ENCODE measurements at places on chromosomes 12 and 14.
A peak's percentile ranks its signal among the peaks of the same experiment; 100 is the strongest.

- H3K27me3 ChIP-seq = no peaks in the 10 kb centered on the region
- H3K4me3 ChIP-seq = no peak overlapping the region
- H3K4me1 ChIP-seq = peaks cover 66% of the 10 kb centered on the region
- peak; percentile 37 for DNase-seq
- peaks cover 70% of the 10 kb centered on the region for H3K36me3 ChIP-seq
- no peak overlapping the region for H3K27ac ChIP-seq
Measured at GRCh38 chr12:6333029-6333428, 8.8 kb downstream of the TNFRSF1A start.

DNA sequence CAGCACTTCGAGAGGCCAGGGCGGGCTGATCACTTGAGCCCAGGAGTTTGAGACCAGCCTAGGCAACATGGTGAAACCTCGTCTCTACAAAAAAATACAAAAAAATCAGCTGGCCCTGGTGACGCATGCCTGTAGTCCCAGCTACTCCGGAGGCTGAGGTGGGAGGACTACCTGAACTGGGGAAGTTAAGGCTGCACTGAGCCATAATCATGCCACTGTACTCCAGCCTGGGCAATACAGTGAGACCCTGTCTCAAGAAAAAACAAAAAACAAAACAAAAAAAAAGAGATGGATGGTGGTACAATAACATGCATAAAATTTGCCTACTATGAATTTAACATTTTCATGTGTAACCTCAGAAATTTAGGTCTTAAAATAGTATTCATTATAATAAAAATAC is 2.2 kb downstream of the THAP2 start:
- H3K4me3 ChIP-seq = no peak overlapping the region
- no peaks in the 10 kb centered on the region for H3K36me3 ChIP-seq
- H3K27me3 ChIP-seq = no peaks in the 10 kb centered on the region
- peak overlapping the region; percentile 98 for H3K27ac ChIP-seq
- no peak for DNase-seq

DNA sequence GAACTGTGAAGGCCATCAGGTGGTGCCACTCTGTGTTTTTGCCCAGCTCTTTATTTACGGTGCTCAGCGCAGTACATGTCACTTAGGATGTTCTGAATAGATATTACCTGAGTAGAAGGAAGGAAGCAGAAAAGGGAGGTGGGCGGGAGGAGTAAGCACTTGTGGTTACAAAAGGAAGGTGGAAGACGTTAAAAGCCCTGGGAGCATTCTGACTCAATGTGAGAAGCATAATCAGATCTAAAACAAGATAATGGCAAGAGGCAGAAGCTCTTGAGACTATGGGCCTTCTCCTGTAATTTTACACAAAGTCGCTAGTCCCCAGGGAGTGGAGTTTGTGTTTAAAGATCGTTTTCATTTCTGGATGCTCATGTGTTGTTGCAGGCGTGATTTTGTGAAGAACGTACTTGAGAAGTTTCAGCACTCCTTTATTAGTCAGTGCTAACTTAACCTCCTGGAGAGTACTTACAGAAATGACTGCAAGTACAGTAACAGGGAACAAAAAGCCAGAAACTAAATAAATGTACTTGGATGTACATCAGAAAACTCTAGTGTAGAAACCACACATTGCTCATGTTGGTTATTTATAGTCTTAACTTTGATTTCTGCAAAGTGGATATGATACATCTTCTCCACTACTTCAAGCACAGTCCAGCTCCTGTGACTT is 1523.5 kb downstream of the AACS start:
- DNase-seq = no peak
- no peaks in the 10 kb centered on the region for H3K27me3 ChIP-seq
- no peak overlapping the region for H3K4me3 ChIP-seq

- H3K36me3 ChIP-seq = no peaks in the 10 kb centered on the region
- H3K27ac ChIP-seq = no peak overlapping the region
- DNase-seq = no peak
Measured at GRCh38 chr14:28542040-28542439, 224.5 kb upstream of the FOXG1 start.

- peaks cover 7% of the 10 kb centered on the region for H3K4me1 ChIP-seq
- H3K27ac ChIP-seq = no peak overlapping the region
- H3K36me3 ChIP-seq = no peaks in the 10 kb centered on the region
Measured at GRCh38 chr14:68995731-68996130, 16.6 kb upstream of the ACTN1 start.

DNA sequence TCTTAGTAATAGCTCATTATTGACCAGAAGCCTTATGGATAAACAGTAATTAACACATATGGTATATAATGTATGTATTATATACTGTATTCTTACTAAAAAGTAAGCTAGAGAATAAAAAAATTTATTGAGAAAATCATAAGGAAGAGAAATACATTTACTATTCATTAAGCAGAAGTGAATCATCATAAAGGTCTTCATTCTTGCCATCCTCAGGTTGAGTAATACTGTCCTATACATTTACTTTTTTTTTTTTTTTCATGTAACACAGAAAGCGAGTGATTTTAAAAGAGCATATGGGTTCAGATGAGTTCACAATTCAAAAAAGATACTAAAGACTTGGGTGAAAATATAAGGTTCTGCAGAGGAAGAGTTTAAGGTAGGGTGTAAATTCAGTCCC is 152.5 kb downstream of the TGFB3 start:
- H3K4me1 ChIP-seq = peaks cover 12% of the 10 kb centered on the region
- H3K4me3 ChIP-seq = no peak overlapping the region
- H3K36me3 ChIP-seq = no peaks in the 10 kb centered on the region

DNA sequence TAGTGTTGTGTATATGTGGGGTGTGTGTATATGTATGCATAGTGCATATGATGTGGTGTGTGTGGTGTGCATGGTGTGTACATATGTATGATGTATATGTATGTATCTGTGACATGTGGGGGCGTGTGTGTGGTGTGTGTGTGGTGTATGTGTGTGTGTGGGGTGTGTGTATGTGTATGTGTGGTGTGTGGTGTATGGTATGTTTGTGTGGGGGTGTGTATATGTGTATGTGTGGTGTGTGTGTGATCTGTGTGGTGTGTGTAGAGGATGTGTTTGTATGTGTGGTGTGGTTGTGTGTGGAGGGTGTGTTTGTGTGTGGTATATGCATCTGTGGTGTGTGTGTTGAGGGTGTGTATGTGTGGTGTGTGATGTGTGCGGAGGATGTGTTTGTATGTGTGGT is 61.6 kb downstream of the CLMN start:
- H3K4me3 ChIP-seq = no peak overlapping the region
- H3K27ac ChIP-seq = no peak overlapping the region
- H3K27me3 ChIP-seq = no peaks in the 10 kb centered on the region
- no peaks in the 10 kb centered on the region for H3K4me1 ChIP-seq
- DNase-seq = no peak

DNA sequence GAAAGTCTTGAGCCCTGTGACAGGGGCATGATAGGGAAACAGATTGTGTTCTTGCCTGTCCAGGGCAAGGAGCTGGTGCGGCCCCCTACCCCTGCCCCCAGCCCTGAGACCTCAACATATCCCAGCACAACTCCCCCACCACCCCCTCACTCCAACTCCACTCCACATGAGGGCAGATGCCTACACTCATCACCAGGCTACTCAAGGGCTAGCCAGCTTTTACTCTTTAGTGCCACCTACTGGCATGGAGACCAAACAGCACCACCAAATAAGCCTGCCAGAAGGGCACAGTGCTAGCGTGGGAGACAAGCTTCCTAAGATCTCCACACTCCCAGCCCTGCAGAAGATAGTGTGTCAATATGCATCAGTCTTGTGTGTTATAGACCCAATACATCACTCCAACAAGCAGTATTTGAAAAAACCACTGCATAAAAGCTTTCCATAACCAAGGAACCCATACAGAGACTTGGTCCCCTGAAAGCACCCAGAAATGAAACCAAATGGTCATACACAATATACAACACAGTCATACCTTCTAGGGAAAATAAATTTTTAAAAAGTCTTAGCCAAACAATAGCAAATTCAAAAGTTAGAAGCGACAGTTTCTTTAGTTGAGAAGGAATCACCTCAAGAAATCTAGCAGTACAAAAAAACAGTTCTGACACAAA is 154.4 kb downstream of the KCNK10 start:
- H3K4me3 ChIP-seq = no peak overlapping the region
- H3K4me1 ChIP-seq = peaks cover 6% of the 10 kb centered on the region
- H3K36me3 ChIP-seq = no peaks in the 10 kb centered on the region
- peaks cover 10% of the 10 kb centered on the region for H3K27me3 ChIP-seq
- no peak overlapping the region for H3K27ac ChIP-seq

GRCh38 chr12:100458191-100458590 is 15.5 kb upstream of the NR1H4 start:
- no peak overlapping the region for H3K27ac ChIP-seq
- no peaks in the 10 kb centered on the region for H3K36me3 ChIP-seq
- H3K27me3 ChIP-seq = no peaks in the 10 kb centered on the region
- no peak overlapping the region for H3K4me3 ChIP-seq

- no peaks in the 10 kb centered on the region for H3K36me3 ChIP-seq
- DNase-seq = no peak
- no peak overlapping the region for H3K27ac ChIP-seq
- no peak overlapping the region for H3K4me3 ChIP-seq
Measured at GRCh38 chr14:29102266-29102665, 335.7 kb downstream of the FOXG1 start.

GRCh38 chr12:64001439-64001838 is 156.9 kb downstream of the SRGAP1 start:
- no peak for DNase-seq
- no peaks in the 10 kb centered on the region for H3K36me3 ChIP-seq
- H3K27ac ChIP-seq = no peak overlapping the region
- no peaks in the 10 kb centered on the region for H3K4me1 ChIP-seq
- H3K27me3 ChIP-seq = no peaks in the 10 kb centered on the region
- no peak overlapping the region for H3K4me3 ChIP-seq

DNA sequence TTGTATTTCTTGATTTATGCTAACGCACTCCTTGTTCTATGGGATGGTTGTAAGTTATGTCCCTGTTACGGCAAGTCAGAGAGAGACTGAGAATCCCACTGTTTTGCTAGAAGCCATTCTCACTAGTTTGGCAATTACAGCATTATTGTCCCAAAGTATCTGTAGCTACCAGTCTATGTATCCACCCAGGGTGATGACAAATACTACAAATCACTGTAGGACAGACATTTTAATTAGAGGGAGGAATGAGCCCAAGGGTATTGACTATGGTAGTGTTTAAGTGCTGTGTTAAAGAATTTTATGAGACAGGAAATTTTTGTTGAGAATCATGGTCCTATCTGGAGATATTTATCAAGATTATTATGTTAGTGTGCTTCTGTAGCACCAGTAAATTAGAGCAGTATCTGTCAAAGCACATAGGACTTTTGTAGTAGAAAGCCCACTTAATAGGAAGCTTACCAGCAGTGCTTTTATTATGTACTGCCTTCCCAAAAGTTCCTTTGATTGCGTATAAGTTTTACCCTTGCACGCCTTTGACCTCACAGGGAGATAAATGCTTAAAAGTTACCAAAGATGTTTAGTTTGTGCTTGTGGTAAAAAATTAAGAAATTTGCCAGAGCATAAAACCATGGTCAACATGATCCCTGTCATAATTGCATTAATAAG is 10.7 kb downstream of the PRKCH start:
- peaks cover 76% of the 10 kb centered on the region for H3K4me1 ChIP-seq
- peak overlapping the region; percentile 85 for H3K27ac ChIP-seq
- no peaks in the 10 kb centered on the region for H3K27me3 ChIP-seq
- no peaks in the 10 kb centered on the region for H3K36me3 ChIP-seq
- H3K4me3 ChIP-seq = peak overlapping the region; percentile 49

GRCh38 chr14:64611358-64612020 is 61.7 kb downstream of the PPP1R36 start:
- H3K27ac ChIP-seq = no peak overlapping the region
- no peaks in the 10 kb centered on the region for H3K36me3 ChIP-seq
- DNase-seq = no peak
- H3K27me3 ChIP-seq = no peaks in the 10 kb centered on the region
- no peaks in the 10 kb centered on the region for H3K4me1 ChIP-seq
- H3K4me3 ChIP-seq = no peak overlapping the region

- H3K4me3 ChIP-seq = no peak overlapping the region
- H3K27me3 ChIP-seq = no peaks in the 10 kb centered on the region
- H3K36me3 ChIP-seq = no peaks in the 10 kb centered on the region
- no peak overlapping the region for H3K27ac ChIP-seq
Measured at GRCh38 chr14:34678306-34678705, 36.1 kb downstream of the CFL2 start.

GRCh38 chr12:93621986-93622385 is 49.5 kb downstream of the SOCS2 start:
- H3K4me1 ChIP-seq = no peaks in the 10 kb centered on the region
- H3K27me3 ChIP-seq = no peaks in the 10 kb centered on the region
- H3K4me3 ChIP-seq = no peak overlapping the region
- DNase-seq = no peak

- no peaks in the 10 kb centered on the region for H3K36me3 ChIP-seq
- H3K4me3 ChIP-seq = no peak overlapping the region
- H3K27me3 ChIP-seq = no peaks in the 10 kb centered on the region
Measured at GRCh38 chr14:58794993-58795762, 157.4 kb downstream of the DACT1 start.

DNA sequence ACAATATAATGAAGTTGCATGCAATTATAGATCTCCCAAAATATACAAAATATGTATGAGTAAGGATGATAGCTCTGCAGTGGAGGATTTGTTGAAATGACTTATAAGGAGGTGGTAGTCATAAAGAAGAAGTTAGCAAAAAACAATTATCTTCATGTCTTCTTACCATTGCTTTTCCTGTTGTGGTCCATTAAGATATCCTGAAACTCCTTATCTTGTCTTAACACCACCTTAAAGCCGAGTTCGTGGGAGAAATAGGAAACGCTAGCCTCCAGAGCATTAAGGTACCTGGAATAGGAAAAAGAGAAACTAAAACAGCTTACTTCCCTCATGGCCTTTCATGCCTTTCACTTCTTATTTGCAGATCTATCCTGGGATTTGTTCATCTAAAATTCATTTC is 15.2 kb downstream of the GUCY2C start:
- no peaks in the 10 kb centered on the region for H3K4me1 ChIP-seq
- no peak for DNase-seq
- H3K4me3 ChIP-seq = no peak overlapping the region

GRCh38 chr12:53515291-53515680 is 8.0 kb upstream of the NPFF start:
- DNase-seq = no peak
- H3K27me3 ChIP-seq = no peaks in the 10 kb centered on the region
- peaks cover 82% of the 10 kb centered on the region for H3K36me3 ChIP-seq
- H3K4me3 ChIP-seq = no peak overlapping the region
- no peak overlapping the region for H3K27ac ChIP-seq

GRCh38 chr12:115872212-115872611 is 405.3 kb downstream of the MED13L start:
- H3K36me3 ChIP-seq = no peaks in the 10 kb centered on the region
- H3K4me1 ChIP-seq = no peaks in the 10 kb centered on the region
- no peak overlapping the region for H3K27ac ChIP-seq

Data from CD4-positive, alpha-beta T cell (primary cell).